ENCODE measurements at places on chromosomes 11 and 22. TPM values are rescaled to one million over a fixed set of nuclear protein-coding genes. Genes with fewer than 3 reads are reported as not detected.

The SMC1B gene
- not detected for total RNA-seq

The DGAT2 gene
- total RNA-seq = 172 TPM

The PGR gene
- total RNA-seq = 0.23 TPM

The KRTAP5-1 gene
- total RNA-seq = not detected

The OR51B5 gene
- total RNA-seq = 0.15 TPM

The LRRC32 gene
- total RNA-seq = 10.5 TPM

The OR6A2 gene
- total RNA-seq = not detected

The CD3E gene
- 1.5 TPM for total RNA-seq

The OR52A1 gene
- not detected for total RNA-seq

DNA sequence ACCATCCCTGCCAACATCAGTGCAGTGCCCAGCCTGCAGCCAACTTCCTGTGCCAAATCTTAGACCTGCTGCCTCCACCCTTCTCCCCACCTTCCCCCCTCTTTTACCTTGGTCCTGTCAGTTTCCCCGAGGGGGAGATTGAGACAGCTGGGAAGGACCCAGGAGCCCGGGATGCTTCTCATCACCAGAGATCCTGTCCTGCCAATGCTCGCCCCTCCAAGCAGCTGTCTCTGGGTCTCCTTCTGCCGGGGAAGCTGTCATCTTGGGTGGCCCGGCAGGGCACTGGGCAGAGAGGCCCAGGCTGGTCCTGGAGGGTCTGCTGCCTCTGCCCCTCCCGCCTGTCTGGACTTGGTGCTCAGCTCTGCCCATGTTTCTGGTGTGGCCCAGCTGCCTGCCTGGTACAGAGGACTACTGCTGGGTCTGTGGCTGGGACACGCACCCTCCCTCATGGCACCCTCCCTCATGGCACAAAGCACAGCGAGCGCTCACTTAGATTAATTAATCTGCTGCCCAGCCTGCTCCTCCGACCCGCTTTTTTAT lies 60.4 kb upstream of the THY1 start:
- DNase-seq = no peak

- DNase-seq = no peak
Observed at GRCh38 chr22:25758316-25758715, 16.3 kb downstream of the MYO18B start.

DNA sequence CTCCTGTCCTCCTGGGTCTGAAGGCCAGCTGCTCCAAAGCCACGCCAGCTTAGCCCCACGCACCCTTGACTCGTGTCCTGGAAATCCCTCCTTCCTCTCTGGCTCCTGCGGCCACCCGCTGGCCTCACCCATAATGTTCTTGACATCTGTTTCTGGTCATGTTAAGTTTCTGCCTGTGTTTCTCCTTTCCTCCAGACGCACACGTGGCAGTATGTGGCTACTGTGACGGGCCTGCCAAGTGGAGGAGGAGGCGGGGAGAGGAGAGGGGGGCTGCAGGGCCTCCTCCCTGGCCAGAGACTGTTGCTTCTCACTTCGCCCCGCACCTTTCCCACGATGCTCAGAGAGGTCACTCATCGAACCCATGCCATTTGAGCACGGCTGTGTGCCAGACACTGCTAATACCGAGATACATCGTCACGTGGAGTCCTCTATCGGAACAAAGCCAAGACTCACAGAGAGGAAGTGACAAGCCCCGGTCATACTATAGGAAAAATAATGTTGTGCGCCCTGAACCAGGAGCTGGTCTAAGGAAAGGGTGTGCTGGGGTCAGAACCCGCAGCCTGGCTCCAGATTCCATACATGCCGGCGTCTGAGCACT lies 11.5 kb downstream of the C1QTNF6 start:
- DNase-seq = no peak

DNA sequence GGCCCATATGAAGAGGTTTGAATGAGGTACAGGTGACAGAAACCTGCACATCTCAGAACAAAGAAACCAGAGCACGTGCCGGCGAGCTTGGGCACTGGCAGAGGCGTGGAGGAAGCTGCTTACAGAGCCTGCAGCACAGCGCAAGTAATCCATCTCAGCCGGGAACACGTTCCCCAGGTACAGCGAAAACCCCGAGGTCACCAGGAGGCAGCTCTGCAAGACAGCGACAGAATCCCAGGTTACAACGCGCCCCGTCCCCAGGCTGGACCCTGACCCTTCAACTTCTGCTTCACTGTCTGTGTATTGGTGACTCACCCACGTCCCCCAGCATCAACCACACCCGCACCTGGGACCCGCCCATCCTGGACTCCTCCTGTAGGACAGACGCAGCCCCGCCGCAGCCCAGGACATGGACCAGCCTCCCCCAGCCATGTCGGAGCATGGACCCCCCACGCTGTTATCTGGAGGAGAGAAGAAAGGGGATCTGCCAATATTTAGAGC lies 2.2 kb downstream of the MLC1 start:
- no peak for DNase-seq

DNA sequence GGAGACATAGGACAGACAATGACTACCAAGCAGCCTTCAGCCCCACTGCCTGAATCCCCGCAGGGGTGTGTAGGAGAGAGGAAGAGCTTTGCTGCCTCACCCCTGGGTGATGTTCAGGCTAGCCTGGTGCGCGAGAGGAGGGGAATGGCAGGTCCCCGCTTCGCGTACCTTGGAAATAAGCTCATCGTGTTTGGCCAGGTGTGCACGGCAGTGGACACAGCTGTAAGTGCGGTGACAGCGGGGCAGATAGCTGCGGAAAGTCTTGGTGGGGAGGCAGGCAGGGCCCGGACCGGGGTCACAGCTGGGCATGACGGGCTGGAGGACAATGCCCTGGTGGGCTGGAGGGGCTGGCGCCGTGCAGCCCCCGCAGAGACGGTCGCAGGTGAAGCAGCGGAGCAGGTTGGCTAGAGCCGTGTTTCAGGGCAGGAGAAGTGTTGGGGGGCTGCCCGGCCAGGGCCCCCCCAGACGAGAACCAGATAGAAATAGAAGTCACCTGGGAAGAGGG lies 2.9 kb downstream of the YPEL4 start:
- DNase-seq = no peak

- DNase-seq = peak; percentile 79
Observed at GRCh38 chr11:75786101-75786736, 17.6 kb downstream of the DGAT2 start.

GRCh38 chr22:31279821-31280505 lies 12.3 kb downstream of the PIK3IP1 start:
- DNase-seq = no peak

DNA sequence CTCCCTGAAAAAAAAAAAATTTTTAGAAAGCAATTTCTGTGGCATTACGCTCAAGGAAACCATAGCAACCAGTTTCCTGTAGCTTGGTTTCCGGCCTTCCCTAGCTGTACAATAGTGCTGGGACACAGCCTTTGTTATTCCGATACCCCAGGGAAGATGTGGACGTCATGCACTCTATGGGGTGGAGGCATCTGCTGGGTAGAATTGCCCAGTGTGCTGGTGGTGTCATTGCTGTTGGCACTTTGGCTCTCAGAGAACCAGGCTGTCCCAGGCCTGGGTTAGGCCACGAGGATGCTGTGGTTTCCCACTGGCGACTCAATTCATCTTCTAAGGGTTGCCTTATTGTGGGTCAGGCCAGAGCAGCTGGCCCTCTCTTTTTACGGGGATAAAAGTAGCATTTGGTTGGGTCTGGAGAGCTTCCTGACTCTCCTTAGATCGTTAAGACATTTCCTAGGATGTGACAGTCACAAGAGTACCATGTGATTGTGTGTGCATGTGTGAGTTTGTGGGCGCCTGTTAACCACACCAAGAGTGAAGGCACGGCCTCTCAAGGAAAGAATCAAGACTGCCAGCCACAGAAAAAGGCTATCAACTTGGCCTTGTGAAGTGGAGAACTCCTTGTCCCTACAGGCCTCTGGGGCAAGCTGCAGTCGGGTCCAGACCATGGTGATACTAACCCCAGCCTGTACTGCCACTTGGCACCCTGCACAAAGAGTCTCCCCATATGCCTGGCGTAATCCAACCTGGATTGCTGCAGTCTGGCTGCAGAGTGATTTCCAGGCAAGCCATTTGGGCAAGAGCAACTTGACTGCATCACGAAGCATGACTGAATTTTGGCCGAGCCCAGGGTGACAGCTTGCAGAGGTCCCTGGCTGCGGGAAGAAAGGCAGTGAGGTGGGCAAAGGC lies 35.9 kb upstream of the NAV2 start:
- no peak for DNase-seq

DNA sequence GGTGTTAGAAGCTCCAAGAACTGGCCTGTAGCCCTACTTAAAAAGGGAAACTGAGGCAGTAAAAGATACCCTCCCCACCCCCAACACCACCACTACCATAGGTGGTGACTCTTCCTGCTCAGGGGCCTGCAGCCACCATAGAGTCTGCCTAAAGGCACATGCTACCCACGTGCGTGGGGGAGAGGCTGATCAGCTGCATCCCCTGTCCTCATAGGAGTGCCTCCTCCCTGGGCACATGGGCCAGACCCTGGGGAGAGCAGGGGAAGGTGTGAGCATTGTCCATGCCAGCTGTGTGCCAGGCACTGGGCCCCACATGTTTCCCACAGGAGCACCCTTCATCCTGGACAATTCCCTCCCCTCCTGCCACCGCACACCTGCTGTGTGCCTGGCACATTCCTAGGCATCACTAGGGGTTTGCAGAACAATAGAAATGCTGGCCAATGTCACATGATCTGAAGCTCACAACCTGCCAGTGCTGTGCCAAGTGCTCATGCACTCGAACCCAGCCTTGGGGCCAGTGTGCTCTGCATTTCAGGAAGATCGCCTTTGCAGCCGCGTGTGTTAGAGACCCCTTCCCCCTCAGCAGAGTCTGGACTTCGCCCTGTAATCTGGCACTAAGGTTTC lies 41.7 kb upstream of the GCAT start:
- DNase-seq = no peak

GRCh38 chr11:121337740-121338272 lies 45.2 kb downstream of the SC5D start:
- no peak for DNase-seq

DNA sequence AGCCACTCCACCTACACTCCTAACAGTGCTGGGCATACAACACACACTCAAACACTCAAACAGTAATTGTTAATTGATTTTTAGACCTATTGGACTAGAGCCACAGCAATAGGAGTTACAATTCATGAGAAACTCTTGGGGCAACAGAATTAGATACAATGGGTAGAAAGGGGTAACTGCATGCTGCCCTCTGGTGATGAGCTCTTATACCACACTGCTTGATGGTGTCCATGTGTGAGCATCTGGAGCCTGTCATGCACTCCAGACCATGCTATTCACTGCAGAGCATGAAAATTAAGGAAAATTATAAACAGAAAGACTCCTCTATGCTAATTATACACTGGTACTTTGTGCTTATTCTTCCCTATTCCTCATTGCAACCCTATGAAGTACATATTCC lies 975.5 kb upstream of the CCDC90B start:
- peak; percentile 60 for DNase-seq

- no peak for DNase-seq
Observed at GRCh38 chr11:6402061-6402470, 11.8 kb downstream of the SMPD1 start.

GRCh38 chr11:128416976-128417375 lies 170.4 kb downstream of the ETS1 start:
- DNase-seq = no peak

DNA sequence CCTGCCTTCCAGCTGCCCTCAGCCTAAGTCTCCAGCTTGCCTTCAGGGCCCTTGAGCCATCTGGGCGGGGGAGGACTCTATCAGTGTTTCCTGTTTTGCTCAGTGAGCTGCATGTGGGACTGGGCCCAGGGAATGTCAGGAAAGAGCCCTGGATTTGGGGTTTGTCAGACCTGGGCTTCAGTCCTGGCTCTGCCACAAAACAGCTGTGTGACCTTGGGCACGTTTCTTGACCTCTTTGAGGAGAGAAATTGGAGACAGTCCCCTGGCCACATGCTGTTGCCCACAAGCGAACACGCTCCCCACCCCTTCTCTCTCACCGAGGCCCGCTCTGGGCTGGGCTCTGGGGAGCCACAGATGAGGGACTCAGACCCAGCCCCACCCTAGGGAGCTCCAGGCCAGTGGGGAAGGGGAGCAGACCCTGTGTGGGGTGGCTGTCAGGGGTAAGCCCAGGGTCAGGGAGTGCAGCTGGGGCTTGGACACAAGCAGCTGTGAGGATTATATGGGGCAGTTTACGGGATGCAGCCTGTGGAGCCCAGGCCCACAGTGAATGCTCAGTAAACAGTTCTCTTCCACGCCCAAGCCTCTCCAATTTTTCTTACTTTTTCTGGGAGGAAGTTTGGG lies 12.3 kb downstream of the MYO7A start:
- DNase-seq = no peak

GRCh38 chr11:126115816-126116331 lies 53.2 kb upstream of the CDON start:
- peak; percentile 84 for DNase-seq

GRCh38 chr11:12771875-12772274 lies 97.7 kb downstream of the TEAD1 start:
- no peak for DNase-seq

GRCh38 chr11:116989184-116989583 lies 109.0 kb downstream of the SIK3 start:
- no peak for DNase-seq

DNA sequence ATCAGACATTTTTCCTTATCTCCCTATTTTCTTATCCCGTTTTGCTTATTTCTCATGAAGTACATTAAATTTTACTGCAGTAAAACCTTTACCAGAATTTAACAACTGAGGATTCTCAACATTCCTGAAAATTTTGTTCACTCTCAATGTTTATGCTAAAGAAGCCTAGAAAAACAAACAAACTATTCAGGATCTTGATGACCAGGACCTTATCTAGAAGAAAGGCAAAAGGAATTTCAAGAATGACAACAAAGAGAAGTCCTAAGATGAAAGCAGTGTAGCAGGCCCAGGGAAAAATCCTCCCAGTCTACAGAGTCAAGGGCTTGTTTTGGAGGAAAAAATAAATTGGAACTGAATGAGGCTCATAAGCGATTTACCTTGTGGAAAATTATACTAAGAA lies 283.3 kb upstream of the ARHGAP42 start:
- no peak for DNase-seq
